ENCODE measurements at places on chromosomes 2 and 18.

DNA sequence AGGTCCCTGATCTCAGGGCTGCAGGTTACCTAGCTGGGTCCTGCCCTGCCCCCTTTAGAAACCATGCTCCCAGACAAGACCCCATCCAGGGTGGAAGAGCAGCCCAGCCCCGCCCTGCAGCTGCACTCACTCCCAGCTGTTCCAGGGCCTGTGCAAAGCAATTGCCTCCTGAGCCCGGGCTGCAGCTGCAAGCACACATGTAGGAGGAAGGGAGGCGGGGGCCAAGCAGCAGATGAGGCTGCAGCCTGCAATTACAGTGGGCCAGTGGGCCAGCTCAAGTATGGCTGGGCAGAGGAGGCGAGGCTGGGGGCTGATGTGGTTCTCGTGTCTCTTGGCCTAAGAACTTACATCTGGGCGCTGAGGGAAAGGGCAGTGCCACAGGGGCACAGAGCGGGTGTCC, 65.4 kb upstream of the TUBA3E start:
- DNase-seq, result no peak

DNA sequence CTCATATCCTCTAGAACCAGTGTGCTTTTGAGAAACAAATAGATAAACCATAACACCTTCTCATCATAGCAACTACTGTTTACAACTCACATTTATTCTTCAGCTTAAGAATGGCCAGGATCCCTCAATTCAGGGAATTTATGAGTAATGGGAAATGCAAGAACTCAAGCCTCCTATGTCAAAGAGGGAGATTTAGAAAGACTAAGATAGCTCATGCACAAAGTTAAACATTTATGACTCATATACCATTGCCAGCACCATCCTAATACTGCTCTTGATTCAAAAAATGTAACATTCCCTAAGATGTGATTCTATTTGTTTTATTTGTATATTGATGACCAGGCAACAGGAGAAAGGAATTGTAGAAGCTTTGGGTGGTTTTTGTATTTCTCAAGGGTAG, 172.8 kb downstream of the CYP26B1 start:
- DNase-seq, result no peak

DNA sequence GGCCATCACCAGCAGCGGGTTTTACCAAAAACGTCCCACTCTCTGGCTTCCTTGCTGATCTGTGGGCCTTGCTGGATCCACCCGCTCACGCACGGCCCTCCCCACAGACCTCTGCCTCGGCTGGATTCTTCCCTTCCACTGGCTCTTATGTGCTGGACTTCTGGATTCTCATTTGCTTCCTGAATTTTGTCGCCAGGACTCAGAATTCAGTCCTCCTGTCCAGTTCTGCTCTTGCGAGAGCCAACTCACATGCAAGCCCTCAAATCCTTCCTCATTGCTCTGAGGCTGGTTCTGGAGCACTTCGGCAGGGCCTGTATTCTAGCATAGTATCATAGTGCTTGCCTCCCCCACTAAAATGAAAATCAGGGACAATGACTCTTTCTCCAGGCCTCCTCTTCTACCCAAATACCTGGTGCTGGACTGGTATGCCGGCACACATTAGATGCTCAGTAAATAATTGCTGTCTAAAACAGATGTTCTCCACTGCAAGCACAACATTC, 115.5 kb downstream of the ATL2 start:
- DNase-seq, result no peak

- DNase-seq, result no peak
These were observed 150.0 kb downstream of the IKZF2 start for GRCh38 chr2:213001297-213001910.

GRCh38 chr18:31244771-31245394, 73.1 kb upstream of the DSG1 start:
- DNase-seq, result no peak

- DNase-seq, result no peak
These were observed 243.3 kb upstream of the REG3G start for GRCh38 chr2:78782196-78782595.

GRCh38 chr2:55160422-55160821, 71.7 kb downstream of the CLHC1 start:
- no peak for DNase-seq

GRCh38 chr2:34001557-34001956, 402.5 kb upstream of the FAM98A start:
- DNase-seq, result no peak

DNA sequence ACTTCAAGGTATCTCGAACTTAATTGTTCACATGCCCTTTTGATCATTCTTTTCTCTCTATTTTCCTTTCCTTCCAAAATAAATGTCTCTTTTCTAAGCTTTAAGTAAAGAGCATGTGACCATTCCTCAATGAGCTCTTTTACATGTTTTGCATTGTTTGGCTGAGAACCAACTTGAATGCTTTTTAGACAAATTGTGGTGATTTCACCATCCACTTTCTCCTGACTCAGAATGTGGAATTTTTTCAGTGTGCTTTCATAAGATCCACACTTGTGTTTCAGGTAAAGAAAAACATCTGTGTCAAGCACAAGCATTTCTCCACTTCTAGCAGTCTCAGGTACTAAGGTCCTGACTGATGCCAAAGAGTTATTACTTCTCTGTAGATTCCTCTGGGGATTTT, 10.7 kb downstream of the RBM43 start:
- DNase-seq, result no peak

DNA sequence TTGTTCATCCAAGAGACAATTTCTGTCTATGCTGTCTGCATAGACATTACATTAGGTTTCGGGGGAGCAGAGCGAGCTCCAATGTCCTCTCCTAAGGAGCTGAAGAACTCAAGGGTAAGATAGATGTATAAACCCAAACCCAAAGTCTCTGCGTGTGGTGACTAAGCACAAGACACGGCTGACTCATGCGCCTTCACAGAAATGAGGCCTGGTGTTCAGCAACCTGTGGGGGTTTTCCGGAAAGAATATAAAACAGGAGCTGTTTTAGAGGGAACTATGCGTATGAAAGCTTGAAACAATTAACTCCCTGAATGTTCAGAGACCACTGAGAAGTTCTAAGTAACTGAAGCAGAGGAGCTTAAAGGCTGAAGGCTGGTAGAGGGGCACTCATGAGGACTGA, 154.7 kb downstream of the SOX11 start:
- DNase-seq, result no peak

GRCh38 chr18:50621366-50621765, 61.5 kb downstream of the MAPK4 start:
- DNase-seq, result no peak

DNA sequence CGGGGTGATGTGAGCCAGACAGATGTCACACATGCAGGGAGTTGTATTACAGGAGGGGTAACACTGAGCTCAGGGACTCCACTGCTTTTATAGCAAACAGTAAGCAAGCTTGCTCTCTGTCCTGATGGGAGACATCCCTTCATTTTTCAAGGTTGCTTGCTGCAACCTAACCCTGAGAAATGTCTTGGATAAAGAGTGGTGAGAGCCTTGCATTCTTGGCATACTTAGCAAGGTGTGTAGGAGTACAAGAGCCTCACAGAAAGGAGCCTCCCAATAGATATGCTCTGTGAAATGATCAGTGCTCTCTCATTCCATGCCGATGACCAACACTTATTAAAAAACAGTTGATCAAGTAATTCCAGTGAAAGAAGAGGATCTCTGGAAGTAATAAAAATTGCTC, 8.1 kb downstream of the PFN4 start:
- DNase-seq, result no peak

GRCh38 chr2:241762321-241762932, 14.2 kb upstream of the GAL3ST2 start:
- DNase-seq, result no peak

DNA sequence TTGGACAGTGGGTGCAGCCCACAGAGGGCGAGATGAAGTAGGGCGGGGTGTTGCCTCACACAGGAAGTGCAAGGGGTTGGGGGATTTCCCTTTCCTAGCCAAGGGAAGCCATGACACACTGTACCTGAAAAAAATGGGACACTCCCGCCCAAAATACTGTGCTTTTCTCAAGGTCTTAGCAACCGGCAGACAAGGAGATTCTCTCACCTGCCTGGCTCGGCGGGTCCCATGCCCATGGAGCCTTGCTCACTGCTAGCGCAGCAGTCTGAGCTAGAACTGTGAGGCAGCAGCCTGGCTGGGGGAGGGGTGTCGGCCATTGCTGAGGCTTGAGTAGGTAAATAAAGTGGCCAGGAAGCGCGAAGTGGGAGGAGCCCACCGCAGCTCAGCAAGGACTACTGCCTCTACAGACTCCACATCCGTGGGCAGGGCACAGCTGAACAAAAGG, 244.7 kb downstream of the NBAS start:
- DNase-seq, result no peak

Data from stimulated activated CD4-positive, alpha-beta T cell treated with anti-CD3 and anti-CD28 coated beads, Interleukin-15, amount 100 ng/mL, for 1 hour (primary cell).